ENCODE measurements at places on chromosomes 16 and 17. TPM values are rescaled to one million over a fixed set of nuclear protein-coding genes. Genes with fewer than 3 reads are reported as not detected.

ABCC3 gene
- not detected for total RNA-seq

KCNG4 gene
- total RNA-seq = not detected

LPCAT2 gene
- 0.30 TPM for total RNA-seq

ACE gene
- total RNA-seq = 4.1 TPM

EVPLL gene
- total RNA-seq = not detected

HCRT gene
- not detected for total RNA-seq

TBC1D26 gene
- total RNA-seq = not detected

PRDM7 gene
- total RNA-seq = not detected

ATP2A3 gene
- total RNA-seq = 329 TPM

DNA sequence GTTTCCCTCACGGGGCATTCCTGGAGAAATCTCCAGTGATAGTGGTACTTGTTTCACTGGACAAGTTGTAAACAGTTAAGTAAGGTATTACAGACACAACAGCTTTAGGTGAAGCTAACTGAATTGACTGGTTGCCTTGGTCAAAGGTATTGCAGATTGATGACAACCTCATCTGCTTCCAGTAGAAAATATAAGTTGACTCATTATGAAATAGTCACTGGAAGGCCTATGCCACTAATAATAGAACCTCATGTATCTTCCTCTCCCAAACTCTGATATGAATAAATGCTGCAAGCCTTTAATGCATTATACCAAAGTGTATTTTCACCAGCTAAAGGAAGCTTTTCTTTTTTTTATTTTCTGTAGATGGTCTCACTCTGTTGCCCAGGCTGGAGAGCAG is 44.8 kb downstream of the GLG1 start:
- H3K27ac ChIP-seq = no peak overlapping the region
- peaks cover 29% of the 10 kb centered on the region for H3K36me3 ChIP-seq
- no peaks in the 10 kb centered on the region for H3K27me3 ChIP-seq
- H3K4me3 ChIP-seq = no peak overlapping the region

- no peak for DNase-seq
- H3K4me1 ChIP-seq = peaks cover 26% of the 10 kb centered on the region
- H3K27me3 ChIP-seq = no peaks in the 10 kb centered on the region
- H3K36me3 ChIP-seq = peaks cover 74% of the 10 kb centered on the region
- H3K27ac ChIP-seq = peak overlapping the region; percentile 38
Measured at GRCh38 chr16:80610481-80611156, 69.8 kb downstream of the DYNLRB2 start.

DNA sequence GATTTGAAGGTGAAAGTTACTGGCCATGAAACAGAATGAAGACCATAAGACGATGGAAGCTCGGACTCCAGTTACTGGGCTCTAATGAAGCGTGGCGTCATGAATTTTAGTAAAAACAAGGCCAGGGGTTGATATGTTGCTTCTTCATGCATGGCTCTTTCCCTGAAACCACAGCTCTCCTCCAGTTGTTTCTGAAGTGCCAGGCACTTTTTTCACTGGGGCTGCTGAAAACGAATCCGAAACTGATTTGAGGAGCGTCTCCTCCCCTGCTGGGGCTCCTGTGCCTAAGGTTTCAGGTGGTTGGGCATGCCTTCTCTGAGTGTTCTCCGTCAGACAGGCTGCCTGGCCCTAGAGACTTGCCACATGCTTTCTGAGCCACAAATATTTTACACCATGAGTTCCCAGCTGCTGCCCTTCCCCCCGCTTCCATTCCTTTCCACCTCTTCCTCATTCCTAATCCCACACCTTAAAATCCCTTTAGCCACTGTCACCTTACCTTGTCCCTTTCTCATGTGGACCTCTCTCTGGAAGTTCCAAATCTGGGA is 3.7 kb upstream of the MYL4 start:
- peak overlapping the region; percentile 52 for H3K4me3 ChIP-seq
- no peaks in the 10 kb centered on the region for H3K27me3 ChIP-seq
- no peaks in the 10 kb centered on the region for H3K36me3 ChIP-seq
- H3K4me1 ChIP-seq = peaks cover 51% of the 10 kb centered on the region

- H3K27me3 ChIP-seq = no peaks in the 10 kb centered on the region
- DNase-seq = no peak
- H3K36me3 ChIP-seq = peaks cover 41% of the 10 kb centered on the region
Measured at GRCh38 chr16:69373019-69373418, 12.8 kb downstream of the TERF2 start.

GRCh38 chr17:33745047-33745760 is 452.1 kb upstream of the ASIC2 start:
- no peak overlapping the region for H3K4me3 ChIP-seq
- no peaks in the 10 kb centered on the region for H3K36me3 ChIP-seq
- no peak for DNase-seq
- no peak overlapping the region for H3K27ac ChIP-seq
- H3K4me1 ChIP-seq = no peaks in the 10 kb centered on the region

DNA sequence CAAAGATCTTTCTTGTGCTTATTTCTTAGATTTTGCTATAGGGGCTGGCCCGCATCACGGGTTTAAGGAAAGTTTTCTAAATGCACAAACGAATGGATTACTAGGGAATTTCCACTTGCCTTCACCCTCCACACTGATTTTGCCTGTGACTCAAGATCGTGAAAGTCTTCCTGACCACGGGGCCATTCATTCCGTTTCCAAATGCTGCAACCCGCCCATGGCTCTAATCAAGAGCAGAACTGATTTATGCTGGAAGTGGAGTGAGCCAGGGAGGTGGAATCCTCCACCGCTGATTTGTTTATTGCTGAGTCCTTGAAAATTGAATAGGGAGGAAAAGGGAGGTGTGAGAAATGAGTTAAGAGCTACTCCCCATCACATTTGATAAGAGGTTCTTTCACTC is 52.4 kb downstream of the CA10 start:
- H3K27me3 ChIP-seq = peaks cover 2% of the 10 kb centered on the region
- H3K27ac ChIP-seq = no peak overlapping the region
- no peaks in the 10 kb centered on the region for H3K4me1 ChIP-seq
- H3K4me3 ChIP-seq = no peak overlapping the region

- H3K36me3 ChIP-seq = peaks cover 17% of the 10 kb centered on the region
- no peak for DNase-seq
- H3K27me3 ChIP-seq = no peaks in the 10 kb centered on the region
- H3K4me3 ChIP-seq = no peak overlapping the region
Measured at GRCh38 chr16:70331091-70331490, 15.6 kb upstream of the DDX19A start.

- peaks cover 20% of the 10 kb centered on the region for H3K4me1 ChIP-seq
- H3K4me3 ChIP-seq = no peak overlapping the region
- no peaks in the 10 kb centered on the region for H3K27me3 ChIP-seq
- H3K36me3 ChIP-seq = peaks cover 1% of the 10 kb centered on the region
Measured at GRCh38 chr17:38738686-38739085, 8.5 kb downstream of the CISD3 start.

DNA sequence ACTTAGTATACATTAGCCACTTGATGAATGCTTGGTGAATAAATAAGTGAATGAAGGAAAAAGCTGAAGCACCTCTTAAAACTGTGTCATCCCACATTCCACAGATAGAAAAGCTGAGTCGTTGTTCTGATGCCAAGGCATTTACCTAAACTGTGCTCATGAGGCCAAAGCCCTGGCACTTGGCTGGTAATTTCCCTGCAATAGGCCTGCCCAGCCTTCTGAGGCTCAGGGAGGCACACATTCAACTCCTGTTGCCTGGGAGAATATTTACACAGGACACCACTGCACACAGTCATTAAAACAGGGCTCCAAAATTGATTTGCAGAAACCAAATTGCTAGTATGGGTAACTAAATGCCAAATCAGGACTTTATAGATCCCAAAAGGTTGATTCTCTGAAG is 333.0 kb upstream of the C16orf82 start:
- peaks cover 8% of the 10 kb centered on the region for H3K27me3 ChIP-seq
- no peaks in the 10 kb centered on the region for H3K4me1 ChIP-seq
- no peak overlapping the region for H3K4me3 ChIP-seq
- H3K36me3 ChIP-seq = no peaks in the 10 kb centered on the region
- no peak overlapping the region for H3K27ac ChIP-seq

DNA sequence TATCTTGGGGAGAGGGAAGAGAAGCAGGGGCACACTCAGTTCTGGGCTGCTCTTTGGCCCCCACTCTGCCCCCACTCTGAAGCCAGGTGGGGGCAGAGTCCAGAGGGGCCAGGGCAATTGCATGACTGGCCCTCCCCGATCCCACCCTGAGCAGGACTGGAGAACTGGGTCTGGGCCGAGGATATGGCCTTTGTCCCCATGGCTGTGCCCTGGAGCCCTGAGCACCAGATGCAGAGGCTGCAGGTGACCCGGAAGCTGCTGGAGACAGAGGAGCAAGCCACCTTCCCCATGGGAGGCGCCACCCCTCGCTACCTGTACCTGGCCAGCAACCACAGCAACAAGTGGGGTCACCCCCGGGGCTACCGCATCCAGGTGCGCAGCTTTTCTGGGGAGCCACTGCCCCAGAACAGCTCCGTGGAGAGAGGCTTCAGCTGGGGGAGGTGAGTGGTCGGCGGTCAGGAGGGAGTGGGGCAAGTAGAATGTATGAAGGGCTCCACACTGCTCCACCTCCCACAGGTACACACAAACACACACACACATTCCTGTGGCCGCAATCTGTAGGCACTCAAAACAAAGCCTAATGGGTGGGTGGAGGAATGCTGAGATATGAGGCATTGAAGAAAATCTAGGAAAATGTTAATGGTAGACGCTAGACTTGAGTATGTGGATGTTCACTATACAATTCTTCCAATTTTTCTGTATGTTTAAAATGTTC is 21.4 kb downstream of the AOC3 start:
- H3K4me1 ChIP-seq = no peaks in the 10 kb centered on the region
- peaks cover 15% of the 10 kb centered on the region for H3K27me3 ChIP-seq
- no peaks in the 10 kb centered on the region for H3K36me3 ChIP-seq
- no peak for DNase-seq
- H3K4me3 ChIP-seq = no peak overlapping the region

DNA sequence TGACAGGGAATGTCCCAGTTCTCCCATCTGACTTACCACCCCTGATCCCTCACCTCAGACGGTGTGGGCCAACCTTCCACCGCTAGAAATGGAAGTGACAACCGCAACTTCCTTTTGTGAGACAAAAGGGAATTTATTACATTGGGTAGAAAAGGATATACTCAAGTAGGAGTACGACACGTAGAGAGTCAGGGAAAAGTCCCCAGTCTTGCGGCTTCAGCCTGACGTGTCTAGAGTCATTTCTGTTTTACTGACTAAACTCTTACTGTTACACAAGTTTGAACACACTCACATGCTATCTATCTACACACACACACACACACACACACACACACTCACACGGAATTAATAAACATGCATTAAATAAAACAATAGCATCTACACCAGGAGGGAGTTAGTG is 178.9 kb downstream of the COPRS start:
- no peaks in the 10 kb centered on the region for H3K36me3 ChIP-seq
- H3K27me3 ChIP-seq = peaks cover 21% of the 10 kb centered on the region
- no peak overlapping the region for H3K27ac ChIP-seq
- H3K4me1 ChIP-seq = peaks cover 4% of the 10 kb centered on the region

GRCh38 chr17:68775969-68776368 is 174.8 kb upstream of the FAM20A start:
- H3K36me3 ChIP-seq = no peaks in the 10 kb centered on the region
- H3K27ac ChIP-seq = no peak overlapping the region
- H3K4me3 ChIP-seq = no peak overlapping the region
- peaks cover 8% of the 10 kb centered on the region for H3K27me3 ChIP-seq

GRCh38 chr17:17741349-17742023 is 60.2 kb downstream of the RAI1 start:
- DNase-seq = no peak
- no peaks in the 10 kb centered on the region for H3K36me3 ChIP-seq
- H3K4me1 ChIP-seq = peaks cover 28% of the 10 kb centered on the region
- H3K27me3 ChIP-seq = peaks cover 3% of the 10 kb centered on the region

DNA sequence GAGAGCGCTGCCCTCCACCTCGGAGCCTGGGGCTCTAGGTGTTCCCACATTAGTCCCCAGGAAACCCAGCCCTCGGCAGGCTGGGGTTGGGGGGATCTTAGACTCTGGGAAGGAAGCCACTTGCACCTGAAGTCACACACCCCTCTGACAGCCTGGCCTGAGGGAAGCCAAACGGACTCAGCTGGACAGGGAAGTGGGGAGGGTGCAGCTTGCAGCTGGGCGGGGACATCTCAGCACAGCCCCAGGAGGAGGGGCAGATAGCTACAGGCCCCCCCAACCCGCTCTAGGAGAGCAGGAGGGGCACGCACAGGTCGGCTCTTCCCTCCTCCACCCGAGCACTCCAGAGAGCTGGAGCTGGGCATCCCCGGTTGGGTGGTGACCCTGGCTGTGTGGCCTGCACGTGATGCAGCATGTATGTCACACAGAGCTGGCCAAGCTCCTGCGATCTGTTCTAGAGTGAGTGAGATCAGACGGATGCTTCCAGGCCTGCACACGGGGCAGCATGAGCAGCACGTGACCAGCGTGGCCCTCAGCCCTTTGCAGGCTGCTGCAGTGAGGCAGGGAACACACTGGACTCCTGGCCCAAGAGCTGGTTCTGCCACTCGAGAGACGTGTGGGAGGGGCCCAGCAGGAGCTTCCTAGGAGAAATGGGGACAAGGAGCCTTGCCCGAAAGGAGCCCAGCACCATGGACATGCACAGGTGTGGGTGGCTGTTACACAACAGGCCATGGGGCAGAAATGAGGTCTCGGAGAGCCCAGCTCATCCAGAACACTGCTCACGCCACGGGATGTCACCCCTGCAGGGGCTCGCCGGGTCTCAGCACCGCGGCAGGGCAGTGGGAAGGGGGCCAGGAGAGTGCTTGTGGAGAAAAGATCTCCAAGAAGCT is 15.4 kb downstream of the KIFC3 start:
- no peaks in the 10 kb centered on the region for H3K36me3 ChIP-seq
- H3K27ac ChIP-seq = no peak overlapping the region
- no peaks in the 10 kb centered on the region for H3K27me3 ChIP-seq
- H3K4me3 ChIP-seq = no peak overlapping the region
- DNase-seq = no peak
- H3K4me1 ChIP-seq = no peaks in the 10 kb centered on the region

DNA sequence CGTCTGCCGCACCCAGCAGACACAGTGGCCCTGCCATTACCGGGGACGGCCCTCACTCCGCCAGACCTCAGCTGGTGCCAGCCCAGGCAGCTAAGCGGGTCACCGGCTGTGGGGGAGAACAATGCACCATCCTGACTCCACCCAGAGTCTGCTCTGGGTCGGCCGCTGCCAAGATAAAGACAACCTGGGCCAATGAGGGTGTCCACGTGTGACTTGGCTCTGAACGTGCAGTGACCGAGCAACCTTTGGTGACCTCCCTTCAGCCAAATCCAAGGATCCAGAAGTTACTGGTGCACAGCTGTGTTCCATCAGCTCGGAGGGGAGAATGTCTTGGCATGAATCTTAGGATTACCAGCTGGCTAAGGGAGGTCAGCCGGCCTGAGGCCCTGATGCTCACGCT is 155.9 kb downstream of the NTN1 start:
- no peaks in the 10 kb centered on the region for H3K4me1 ChIP-seq
- peaks cover 2% of the 10 kb centered on the region for H3K27me3 ChIP-seq
- DNase-seq = no peak
- no peak overlapping the region for H3K27ac ChIP-seq
- H3K4me3 ChIP-seq = no peak overlapping the region
- no peaks in the 10 kb centered on the region for H3K36me3 ChIP-seq

All from activated CD4-positive, alpha-beta T cell treated with anti-CD3 and anti-CD28 coated beads, Interleukin-2, amount 10 ng/mL, durations not matched to agents 7 days and 5 days (primary cell).